Left ventricle myocardium inferior (tissue), 1 donor: ENCODE measurements at places on chromosomes 12 and 14.

GRCh38 chr12:5503774-5504173 is 71.9 kb downstream of the NTF3 start:
- no peak overlapping the region for H3K27ac ChIP-seq
- peaks cover 11% of the 10 kb centered on the region for H3K27me3 ChIP-seq
- no peaks in the 10 kb centered on the region for H3K36me3 ChIP-seq
- H3K4me3 ChIP-seq: no peak overlapping the region

- no peak overlapping the region for H3K4me3 ChIP-seq
- no peaks in the 10 kb centered on the region for H3K27me3 ChIP-seq
These were observed 377.8 kb downstream of the KCNH5 start for GRCh38 chr14:62667421-62667914.

DNA sequence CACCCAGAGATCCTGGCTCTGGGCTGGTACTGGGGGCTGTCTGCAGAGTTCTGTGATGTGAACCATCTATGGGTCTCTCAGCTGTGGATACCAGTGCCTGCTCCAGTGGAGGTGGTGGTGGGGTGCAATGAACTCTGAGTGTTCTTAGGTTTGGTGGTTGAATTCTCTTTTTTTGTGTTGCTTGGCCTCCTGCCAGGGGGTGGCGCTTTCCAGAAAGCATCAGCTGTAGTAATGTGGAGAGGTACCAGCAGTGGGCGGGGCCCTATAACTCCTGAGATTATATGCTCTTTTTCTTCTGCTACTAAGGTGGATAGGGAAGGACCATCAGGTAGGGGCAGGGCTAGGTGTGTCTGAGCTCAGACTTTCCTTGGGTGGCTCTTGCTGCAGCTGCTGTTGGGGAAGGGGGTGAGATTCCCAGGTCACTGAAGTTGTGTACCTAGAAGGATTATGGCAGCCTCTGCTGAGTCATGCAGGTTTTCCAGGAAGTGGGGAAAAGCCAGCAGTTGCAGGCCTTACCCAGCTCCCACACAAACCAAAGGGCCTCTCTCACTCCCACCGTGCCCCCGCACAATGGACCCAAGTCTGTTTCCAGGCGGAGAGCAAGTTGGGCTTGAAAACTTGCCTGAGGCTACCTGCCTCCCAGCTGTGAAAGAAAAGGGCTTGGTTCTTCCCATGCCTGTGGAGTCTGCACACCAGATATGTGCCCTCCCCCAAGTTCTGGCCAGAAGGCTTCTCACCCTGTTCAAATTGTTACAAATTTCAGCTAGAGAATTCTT is 18.6 kb downstream of the CCER1 start:
- DNase-seq: no peak
- no peaks in the 10 kb centered on the region for H3K4me1 ChIP-seq
- no peak overlapping the region for H3K4me3 ChIP-seq
- no peak overlapping the region for H3K27ac ChIP-seq

DNA sequence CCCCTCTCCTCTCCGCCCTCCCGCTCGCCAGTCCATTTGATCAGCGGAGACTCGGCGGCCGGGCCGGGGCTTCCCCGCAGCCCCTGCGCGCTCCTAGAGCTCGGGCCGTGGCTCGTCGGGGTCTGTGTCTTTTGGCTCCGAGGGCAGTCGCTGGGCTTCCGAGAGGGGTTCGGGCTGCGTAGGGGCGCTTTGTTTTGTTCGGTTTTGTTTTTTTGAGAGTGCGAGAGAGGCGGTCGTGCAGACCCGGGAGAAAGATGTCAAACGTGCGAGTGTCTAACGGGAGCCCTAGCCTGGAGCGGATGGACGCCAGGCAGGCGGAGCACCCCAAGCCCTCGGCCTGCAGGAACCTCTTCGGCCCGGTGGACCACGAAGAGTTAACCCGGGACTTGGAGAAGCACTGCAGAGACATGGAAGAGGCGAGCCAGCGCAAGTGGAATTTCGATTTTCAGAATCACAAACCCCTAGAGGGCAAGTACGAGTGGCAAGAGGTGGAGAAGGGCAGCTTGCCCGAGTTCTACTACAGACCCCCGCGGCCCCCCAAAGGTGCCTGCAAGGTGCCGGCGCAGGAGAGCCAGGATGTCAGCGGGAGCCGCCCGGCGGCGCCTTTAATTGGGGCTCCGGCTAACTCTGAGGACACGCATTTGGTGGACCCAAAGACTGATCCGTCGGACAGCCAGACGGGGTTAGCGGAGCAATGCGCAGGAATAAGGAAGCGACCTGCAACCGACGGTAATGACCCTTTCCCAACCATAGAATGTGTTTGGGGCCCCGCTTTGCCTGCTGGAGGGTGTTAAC is 615 bp downstream of the CDKN1B start:
- no peaks in the 10 kb centered on the region for H3K27me3 ChIP-seq
- H3K27ac ChIP-seq: peak overlapping the region; percentile 97
- peak; percentile 27 for DNase-seq
- H3K36me3 ChIP-seq: peaks cover 31% of the 10 kb centered on the region
- H3K4me1 ChIP-seq: peaks cover 93% of the 10 kb centered on the region

GRCh38 chr14:48957486-48957885 is 628.7 kb downstream of the RPS29 start:
- H3K4me3 ChIP-seq: no peak overlapping the region
- no peak for DNase-seq
- H3K27ac ChIP-seq: no peak overlapping the region
- no peaks in the 10 kb centered on the region for H3K4me1 ChIP-seq
- H3K27me3 ChIP-seq: no peaks in the 10 kb centered on the region
- no peaks in the 10 kb centered on the region for H3K36me3 ChIP-seq

DNA sequence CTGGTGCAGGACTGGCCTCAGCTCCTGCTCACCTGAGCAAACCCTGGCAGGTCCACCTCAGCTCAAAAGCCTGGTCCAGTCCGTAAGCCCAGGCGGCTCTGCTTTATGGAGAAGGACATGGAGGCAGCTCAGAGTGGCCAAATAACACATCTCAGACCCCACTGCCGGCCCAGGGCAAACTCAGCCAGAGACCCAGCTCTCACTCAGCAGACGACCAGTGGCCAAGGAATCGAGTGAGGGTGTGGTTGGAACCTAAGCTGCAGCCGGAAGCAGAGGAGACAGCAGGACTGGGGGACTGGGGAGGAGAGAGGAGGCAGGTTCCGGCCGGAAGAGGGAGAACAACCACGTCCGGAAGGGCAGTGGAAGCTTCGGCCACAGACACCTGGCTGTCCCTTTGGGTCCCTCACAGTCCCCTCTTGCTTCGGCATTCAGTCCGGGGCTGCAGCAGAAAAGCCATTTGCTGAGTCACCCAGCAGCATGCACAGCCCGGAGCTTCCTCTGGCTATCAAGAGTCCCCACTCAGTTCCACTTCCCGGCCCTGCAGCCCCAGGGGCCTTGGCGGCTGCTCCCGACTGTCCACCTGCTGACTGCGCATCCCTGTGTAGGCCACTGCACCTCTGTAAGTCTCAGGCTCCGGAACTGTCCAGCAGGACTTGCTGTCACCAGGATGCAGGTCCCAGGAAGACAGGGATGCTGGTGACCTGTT is 104.0 kb downstream of the CALM1 start:
- no peak for DNase-seq
- no peak overlapping the region for H3K27ac ChIP-seq
- H3K4me1 ChIP-seq: peaks cover 19% of the 10 kb centered on the region
- no peaks in the 10 kb centered on the region for H3K36me3 ChIP-seq

DNA sequence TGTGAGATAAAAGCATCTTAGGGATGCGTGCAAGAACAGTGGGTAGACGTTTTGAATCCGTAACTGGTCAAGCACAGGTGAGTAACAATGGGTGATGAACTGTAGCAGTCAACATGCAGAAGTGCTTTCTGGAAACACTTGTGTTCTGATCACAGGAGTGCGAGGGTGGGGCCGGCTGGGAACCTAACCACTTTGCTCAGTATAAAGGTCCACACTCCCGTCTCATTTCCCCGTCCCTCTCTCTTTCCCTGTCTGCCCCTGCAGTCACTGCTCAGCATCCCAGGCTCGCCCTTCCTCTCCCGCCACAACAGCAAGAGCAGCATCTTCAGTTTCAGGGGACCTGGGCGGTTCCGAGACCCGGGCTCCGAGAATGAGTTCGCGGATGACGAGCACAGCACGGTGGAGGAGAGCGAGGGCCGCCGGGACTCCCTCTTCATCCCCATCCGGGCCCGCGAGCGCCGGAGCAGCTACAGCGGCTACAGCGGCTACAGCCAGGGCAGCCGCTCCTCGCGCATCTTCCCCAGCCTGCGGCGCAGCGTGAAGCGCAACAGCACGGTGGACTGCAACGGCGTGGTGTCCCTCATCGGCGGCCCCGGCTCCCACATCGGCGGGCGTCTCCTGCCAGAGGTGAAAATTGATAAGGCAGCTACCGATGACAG is 127.1 kb downstream of the FIGNL2 start:
- peak overlapping the region; percentile 39 for H3K4me3 ChIP-seq
- DNase-seq: peak; percentile 19
- no peaks in the 10 kb centered on the region for H3K36me3 ChIP-seq
- H3K27me3 ChIP-seq: peaks cover 58% of the 10 kb centered on the region

GRCh38 chr14:56959869-56960268 is 149.6 kb upstream of the OTX2 start:
- H3K27me3 ChIP-seq: peaks cover 8% of the 10 kb centered on the region
- DNase-seq: no peak
- no peak overlapping the region for H3K4me3 ChIP-seq
- no peaks in the 10 kb centered on the region for H3K36me3 ChIP-seq

DNA sequence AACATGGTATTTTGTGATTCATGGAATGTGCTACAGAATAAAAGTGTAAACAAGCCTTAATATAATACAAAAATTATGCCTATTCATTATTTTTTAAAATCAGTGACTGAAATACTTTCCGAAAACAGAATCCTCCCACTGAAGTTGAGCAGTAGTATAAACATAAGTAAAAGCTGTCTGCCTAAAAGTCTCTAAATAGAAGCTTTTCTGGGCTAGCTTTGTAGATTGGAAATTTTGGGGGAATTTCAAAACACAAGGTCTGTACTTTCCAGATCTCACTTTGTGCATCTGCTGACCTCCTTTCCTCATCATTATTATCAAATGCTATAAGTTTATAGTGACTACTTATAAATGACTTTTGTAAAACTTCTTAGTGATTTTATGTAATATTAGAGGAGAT is 80.4 kb upstream of the TRHDE start:
- no peaks in the 10 kb centered on the region for H3K36me3 ChIP-seq
- no peaks in the 10 kb centered on the region for H3K4me1 ChIP-seq
- no peak overlapping the region for H3K27ac ChIP-seq
- DNase-seq: no peak

DNA sequence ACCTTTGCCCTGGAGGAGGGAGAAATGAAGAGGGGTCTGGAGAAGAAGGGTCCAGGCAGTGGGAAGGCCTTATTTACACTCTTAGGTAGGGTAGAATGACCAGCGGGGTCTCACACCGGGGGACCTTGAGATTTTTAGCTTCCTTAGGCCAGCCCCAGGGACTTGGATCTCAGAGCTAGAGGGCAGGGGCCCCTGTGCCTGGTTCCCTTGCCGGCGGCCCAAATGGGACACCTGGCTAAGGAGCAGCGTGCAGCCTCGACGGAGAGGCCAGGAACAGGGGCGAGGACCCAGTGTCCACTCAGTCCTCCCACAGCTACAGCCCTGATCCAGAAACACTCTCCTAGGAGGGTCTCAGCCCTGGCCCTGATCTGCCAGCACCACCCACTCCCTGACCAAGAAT is 41.8 kb downstream of the DIO3 start:
- H3K27me3 ChIP-seq: peaks cover 70% of the 10 kb centered on the region
- peak; percentile 4 for DNase-seq
- no peaks in the 10 kb centered on the region for H3K4me1 ChIP-seq

- H3K4me3 ChIP-seq: no peak overlapping the region
- H3K27me3 ChIP-seq: no peaks in the 10 kb centered on the region
- H3K27ac ChIP-seq: no peak overlapping the region
These were observed 15.5 kb upstream of the CCER1 start for GRCh38 chr12:90970471-90970870.

- no peak for DNase-seq
- no peaks in the 10 kb centered on the region for H3K27me3 ChIP-seq
- H3K36me3 ChIP-seq: no peaks in the 10 kb centered on the region
- H3K4me3 ChIP-seq: no peak overlapping the region
These were observed 3.2 kb downstream of the TMEM19 start for GRCh38 chr12:71688961-71689570.
